ENCODE measurements at places on chromosomes 4 and X.

GRCh38 chr4:145535202-145535601 lies 53.5 kb downstream of the SMAD1 start:
- no peak for DNase-seq

GRCh38 chr4:137471461-137471860 lies 60.8 kb downstream of the PCDH18 start:
- no peak for DNase-seq

GRCh38 chr4:115970859-115971258 lies 857.4 kb upstream of the NDST4 start:
- DNase-seq: no peak

GRCh38 chr4:67109276-67109675 lies 436.0 kb downstream of the CENPC start:
- no peak for DNase-seq

- DNase-seq: no peak
These were observed 362.3 kb downstream of the PABPC4L start for GRCh38 chr4:133839326-133839725.

All from GM12865 (cell line).